ENCODE measurements at places on chromosomes 2 and 18.
A peak's percentile ranks its signal among the peaks of the same experiment; 100 is the strongest.

- no peaks in the 10 kb centered on the region for H3K4me1 ChIP-seq
- DNase-seq, result no peak
- H3K27ac ChIP-seq, result no peak overlapping the region
These were observed 91.5 kb upstream of the CDH7 start for GRCh38 chr18:65659312-65659711.

GRCh38 chr18:58668897-58669296 is 2.4 kb upstream of the MALT1 start:
- no peak overlapping the region for H3K4me3 ChIP-seq
- no peaks in the 10 kb centered on the region for H3K27me3 ChIP-seq
- H3K27ac ChIP-seq, result no peak overlapping the region
- H3K36me3 ChIP-seq, result no peaks in the 10 kb centered on the region

DNA sequence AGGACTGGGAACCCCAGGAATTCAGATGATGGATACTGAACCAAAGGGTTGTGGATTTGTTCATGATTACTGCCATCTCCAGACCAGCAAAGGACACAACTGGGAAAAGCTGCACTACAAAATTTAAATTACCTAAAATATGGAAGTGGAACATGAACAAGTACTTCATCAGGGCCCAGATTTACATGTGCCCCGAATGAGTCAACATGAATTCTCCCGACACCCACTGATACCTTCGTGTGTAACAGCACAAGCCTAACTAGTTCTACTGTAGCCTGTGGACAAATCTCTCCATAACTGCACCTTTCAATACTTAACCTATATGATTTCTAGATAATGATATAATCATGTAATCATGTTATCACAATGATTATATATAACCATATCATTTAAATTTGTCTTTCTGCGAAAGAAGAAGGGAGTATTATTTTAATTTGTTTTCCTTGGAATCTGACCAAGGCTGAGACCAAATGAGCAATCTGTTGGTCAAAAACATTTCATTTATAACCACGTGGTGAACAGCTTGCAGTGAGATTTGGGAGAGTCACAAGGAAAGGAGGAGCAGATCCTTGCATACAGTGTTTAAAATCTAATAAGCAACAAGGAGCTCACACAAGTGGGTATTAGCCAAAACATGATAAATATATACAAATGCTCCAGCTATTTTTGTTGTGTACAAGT is 70.5 kb downstream of the CACNB4 start:
- no peak overlapping the region for H3K4me3 ChIP-seq
- H3K4me1 ChIP-seq, result no peaks in the 10 kb centered on the region
- no peak overlapping the region for H3K27ac ChIP-seq
- DNase-seq, result no peak
- peaks cover 5% of the 10 kb centered on the region for H3K27me3 ChIP-seq
- H3K36me3 ChIP-seq, result no peaks in the 10 kb centered on the region

GRCh38 chr2:30960213-30960612 is 153.0 kb upstream of the CAPN13 start:
- DNase-seq, result no peak
- no peak overlapping the region for H3K4me3 ChIP-seq
- H3K36me3 ChIP-seq, result no peaks in the 10 kb centered on the region
- H3K4me1 ChIP-seq, result peaks cover 14% of the 10 kb centered on the region
- no peaks in the 10 kb centered on the region for H3K27me3 ChIP-seq

GRCh38 chr18:3653263-3653850 is 203.4 kb downstream of the TGIF1 start:
- DNase-seq, result no peak
- no peak overlapping the region for H3K4me3 ChIP-seq
- peaks cover 10% of the 10 kb centered on the region for H3K4me1 ChIP-seq
- no peaks in the 10 kb centered on the region for H3K36me3 ChIP-seq

DNA sequence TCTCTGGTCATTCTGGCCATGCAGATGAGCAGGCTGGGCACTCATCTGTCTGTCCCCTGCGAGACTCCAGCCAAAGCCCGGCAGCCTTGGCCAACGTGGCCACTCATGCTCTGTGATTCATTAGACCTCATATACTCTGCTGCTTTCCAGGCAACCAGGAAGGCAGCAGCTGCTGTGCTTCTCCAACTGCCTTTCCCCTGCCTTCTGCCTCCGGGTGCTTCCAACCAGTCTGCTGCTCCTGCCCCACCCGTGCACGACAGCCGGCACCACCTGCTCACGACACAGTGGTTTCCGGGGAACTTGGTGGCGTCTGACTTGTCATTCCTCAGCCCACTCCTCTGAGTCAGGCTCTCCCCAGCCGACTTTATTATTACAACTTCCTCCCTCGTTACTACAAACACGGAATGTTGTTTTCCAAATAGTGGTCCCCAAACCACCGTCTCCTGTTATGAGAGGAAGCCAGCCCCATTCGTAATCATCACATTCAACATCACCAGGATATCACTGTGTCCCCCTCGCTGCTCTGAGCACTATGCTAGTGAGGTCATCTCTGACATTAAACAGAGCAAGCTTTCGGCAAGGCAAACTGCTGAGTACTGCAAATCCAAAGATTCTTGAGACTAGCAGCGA is 392.4 kb downstream of the ALK start:
- no peaks in the 10 kb centered on the region for H3K27me3 ChIP-seq
- H3K27ac ChIP-seq, result no peak overlapping the region
- DNase-seq, result peak; percentile 80
- no peaks in the 10 kb centered on the region for H3K4me1 ChIP-seq
- H3K36me3 ChIP-seq, result no peaks in the 10 kb centered on the region
- H3K4me3 ChIP-seq, result peak overlapping the region; percentile 65

DNA sequence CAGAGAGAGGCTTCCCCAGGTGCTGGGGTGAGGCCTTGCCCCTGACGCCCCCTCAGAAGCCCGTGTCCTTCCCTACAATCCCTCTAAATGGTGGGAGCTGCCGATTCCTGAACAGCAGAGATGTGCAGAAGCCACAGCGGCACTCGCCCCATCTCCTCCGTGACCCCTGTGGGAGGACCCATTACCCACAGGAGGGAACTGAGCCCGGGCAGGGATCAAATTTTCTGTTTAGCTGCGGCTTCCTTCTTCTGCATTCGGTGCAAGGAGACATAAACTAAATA is 181.2 kb upstream of the RAB6C start:
- no peaks in the 10 kb centered on the region for H3K36me3 ChIP-seq
- H3K4me1 ChIP-seq, result no peaks in the 10 kb centered on the region
- H3K4me3 ChIP-seq, result no peak overlapping the region

DNA sequence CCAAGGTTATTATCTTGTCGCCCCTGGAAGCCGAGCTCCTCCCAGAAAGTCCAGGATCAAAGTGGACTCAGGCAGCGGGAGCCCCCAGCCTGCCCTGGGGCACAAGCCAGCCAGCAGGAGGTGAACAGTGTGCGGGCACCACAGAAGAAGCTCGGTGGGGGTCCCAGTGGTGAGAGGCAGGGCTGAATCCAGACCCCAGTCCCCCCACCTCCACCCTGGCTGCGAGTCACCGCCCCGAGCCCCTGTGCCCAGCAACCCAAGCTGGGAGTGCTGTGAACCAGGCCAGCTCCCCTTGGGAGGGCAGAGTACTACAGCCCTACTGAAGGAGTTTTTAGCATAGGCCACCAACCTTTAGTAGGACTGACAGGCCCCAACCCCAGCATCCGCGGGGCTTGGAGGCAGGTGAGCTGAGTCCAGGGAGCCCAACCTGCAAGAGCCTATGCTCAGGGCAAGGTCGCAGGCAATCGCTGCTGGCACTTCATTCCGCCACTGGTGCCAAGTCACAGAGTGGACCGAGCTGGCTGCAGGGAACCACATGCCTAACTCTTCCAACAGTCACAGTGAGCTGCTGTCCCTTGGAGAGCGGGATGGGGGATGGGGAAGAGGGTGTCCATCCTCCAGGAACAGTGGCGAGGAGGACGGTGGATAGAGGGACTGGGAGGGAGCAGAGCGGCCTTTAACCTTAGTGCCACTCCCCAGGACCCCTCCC is 3.0 kb downstream of the PIEZO2 start:
- peaks cover 6% of the 10 kb centered on the region for H3K36me3 ChIP-seq
- H3K27ac ChIP-seq, result no peak overlapping the region

GRCh38 chr18:58886864-58887612 is 22.4 kb downstream of the ZNF532 start:
- peak; percentile 19 for DNase-seq
- no peaks in the 10 kb centered on the region for H3K27me3 ChIP-seq
- peak overlapping the region; percentile 41 for H3K27ac ChIP-seq
- peaks cover 7% of the 10 kb centered on the region for H3K36me3 ChIP-seq
- H3K4me1 ChIP-seq, result peaks cover 10% of the 10 kb centered on the region
- peak overlapping the region; percentile 27 for H3K4me3 ChIP-seq

GRCh38 chr18:59783138-59783537 is 85.9 kb upstream of the CCBE1 start:
- peak; percentile 45 for DNase-seq
- no peaks in the 10 kb centered on the region for H3K4me1 ChIP-seq
- no peak overlapping the region for H3K4me3 ChIP-seq
- no peaks in the 10 kb centered on the region for H3K36me3 ChIP-seq

- no peaks in the 10 kb centered on the region for H3K36me3 ChIP-seq
- peaks cover 35% of the 10 kb centered on the region for H3K27me3 ChIP-seq
- no peak overlapping the region for H3K4me3 ChIP-seq
- H3K27ac ChIP-seq, result no peak overlapping the region
These were observed 47.3 kb downstream of the CD8B2 start for GRCh38 chr2:106534471-106534870.

DNA sequence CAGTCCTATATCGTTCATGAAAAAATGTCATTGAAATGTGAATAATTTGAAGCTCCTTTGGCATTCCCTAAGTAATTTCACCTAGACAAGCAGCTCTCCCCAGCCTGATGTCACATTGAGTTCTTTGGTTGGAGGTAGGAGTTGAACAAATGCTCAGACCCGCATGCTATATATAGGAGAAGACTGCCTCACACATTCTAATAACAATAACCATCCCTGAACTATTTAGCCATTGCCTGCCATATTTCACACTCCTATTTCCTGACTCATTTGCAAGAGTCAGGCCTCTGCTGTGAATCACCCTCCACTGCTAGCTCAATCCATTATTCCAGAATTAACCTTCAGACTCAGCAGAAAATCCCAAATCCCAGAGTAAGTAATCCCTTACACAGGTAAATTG is 256.6 kb upstream of the ACVR2A start:
- no peaks in the 10 kb centered on the region for H3K36me3 ChIP-seq
- H3K27ac ChIP-seq, result no peak overlapping the region
- H3K4me1 ChIP-seq, result no peaks in the 10 kb centered on the region
- peak; percentile 32 for DNase-seq
- no peaks in the 10 kb centered on the region for H3K27me3 ChIP-seq

DNA sequence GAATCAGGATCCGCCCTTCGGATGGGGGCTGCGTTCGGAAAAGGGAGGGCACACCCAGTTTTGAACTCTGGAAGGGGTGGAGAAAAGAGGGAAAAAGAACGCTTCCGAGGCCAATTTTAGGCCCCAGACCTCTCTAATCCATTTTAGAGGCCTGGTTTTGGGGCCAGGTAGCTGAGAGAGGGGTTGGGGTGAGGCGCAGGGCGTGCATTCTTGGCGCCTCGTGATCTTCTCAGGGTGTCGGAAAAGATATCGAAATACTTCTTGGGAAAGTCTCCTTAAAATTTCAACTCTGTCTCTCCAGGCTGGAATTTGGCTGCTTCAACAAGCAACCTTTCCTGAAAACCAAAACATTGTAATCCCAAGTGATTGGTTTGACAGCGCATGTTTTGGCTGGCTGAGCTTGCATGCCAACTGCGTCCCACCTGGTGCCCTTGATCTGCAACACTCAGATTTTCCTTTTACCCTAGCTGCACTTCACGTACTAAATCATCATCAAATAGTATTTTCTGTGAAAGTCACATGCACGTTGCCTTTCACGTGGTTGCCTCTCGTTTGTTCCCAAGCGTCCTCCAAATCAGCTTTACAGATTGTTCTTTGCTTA is 864 bp upstream of the XPO1 start:
- peak overlapping the region; percentile 93 for H3K4me3 ChIP-seq
- no peaks in the 10 kb centered on the region for H3K36me3 ChIP-seq
- H3K27ac ChIP-seq, result peak overlapping the region; percentile 53
- H3K27me3 ChIP-seq, result no peaks in the 10 kb centered on the region

GRCh38 chr2:232318169-232318855 is 60.2 kb upstream of the ALPP start:
- no peaks in the 10 kb centered on the region for H3K36me3 ChIP-seq
- peaks cover 10% of the 10 kb centered on the region for H3K4me1 ChIP-seq
- no peak overlapping the region for H3K4me3 ChIP-seq
- no peak overlapping the region for H3K27ac ChIP-seq

DNA sequence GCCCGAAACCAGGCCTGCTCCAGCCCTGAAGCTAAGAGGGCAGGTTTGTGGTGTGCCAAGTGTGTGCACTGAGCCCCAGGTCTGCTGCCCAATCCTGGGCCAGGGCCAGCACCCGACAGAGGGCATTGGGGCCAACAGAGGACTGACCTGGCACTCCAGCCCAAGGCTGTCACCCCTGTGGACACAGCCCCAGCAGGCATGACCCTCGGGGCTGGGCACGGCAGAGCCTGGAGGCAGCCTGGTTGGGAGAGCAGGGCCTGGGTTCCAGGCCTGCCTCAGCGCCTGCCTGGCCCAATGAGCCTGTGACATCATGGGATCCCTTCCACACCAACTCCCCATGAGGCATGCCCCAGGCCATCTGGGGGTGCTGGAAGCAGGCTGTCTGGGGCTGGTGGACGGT is 10.8 kb upstream of the SNED1 start:
- no peak overlapping the region for H3K4me3 ChIP-seq
- peaks cover 24% of the 10 kb centered on the region for H3K4me1 ChIP-seq
- no peak for DNase-seq
- H3K27me3 ChIP-seq, result no peaks in the 10 kb centered on the region

DNA sequence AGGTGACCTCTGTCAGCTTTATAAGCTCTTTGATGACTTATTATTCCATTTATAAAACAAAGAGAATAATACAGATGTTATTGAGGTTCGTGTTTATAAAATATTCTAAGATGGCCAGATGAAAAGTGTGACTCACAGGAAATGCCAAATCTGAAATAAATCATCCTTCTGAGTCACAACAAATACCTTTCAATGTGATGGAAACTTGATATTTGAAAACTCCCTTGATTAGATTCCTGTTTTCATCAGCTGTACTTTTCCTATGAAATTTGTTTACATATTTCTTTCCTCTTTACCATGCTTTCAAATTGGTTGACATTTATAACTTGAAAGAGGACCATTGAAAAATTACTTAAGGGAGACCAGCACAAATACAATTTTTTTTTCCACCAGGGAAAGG is 30.6 kb upstream of the PPP1R1C start:
- no peaks in the 10 kb centered on the region for H3K36me3 ChIP-seq
- H3K4me3 ChIP-seq, result no peak overlapping the region
- H3K27ac ChIP-seq, result peak overlapping the region; percentile 59
- H3K27me3 ChIP-seq, result no peaks in the 10 kb centered on the region
- peak; percentile 57 for DNase-seq

GRCh38 chr2:18063826-18064470 is 185.5 kb downstream of the KCNS3 start:
- peaks cover 2% of the 10 kb centered on the region for H3K27me3 ChIP-seq
- H3K4me1 ChIP-seq, result no peaks in the 10 kb centered on the region
- H3K27ac ChIP-seq, result no peak overlapping the region
- H3K4me3 ChIP-seq, result no peak overlapping the region
- DNase-seq, result peak; percentile 91
